Tracheal epithelial cell (primary cell): ENCODE measurements at places on chromosomes 11 and 22. TPM values are rescaled to one million over a fixed set of nuclear protein-coding genes. Genes with fewer than 3 reads are reported as not detected.

YPEL4 gene
- not detected in 2 replicates for total RNA-seq

C11orf86 gene
- total RNA-seq, result not detected in 2 replicates

RAC2 gene
- total RNA-seq, result 16.6 and 18.1 TPM in 2 replicates

MTCH2 gene
- 66.3 and 76.6 TPM in 2 replicates for total RNA-seq

ANKRD42 gene
- 3.4 TPM in 2 replicates for total RNA-seq

CADM1 gene
- 2.1 and 4.1 TPM in 2 replicates for total RNA-seq

YPEL1 gene
- total RNA-seq, result 1.4 TPM in 1 of 2 replicates, not detected in the other

APOL5 gene
- not detected in 2 replicates for total RNA-seq

KCNJ1 gene
- 0.43 TPM in 1 of 2 replicates, not detected in the other for total RNA-seq

MRGPRX4 gene
- total RNA-seq, result not detected in 2 replicates

OR5A1 gene
- total RNA-seq, result not detected in 2 replicates

CHRNA10 gene
- 0.48 TPM in 1 of 2 replicates, not detected in the other for total RNA-seq

NDUFS8 gene
- 120 and 151 TPM in 2 replicates for total RNA-seq

EWSR1 gene
- 74.8 and 133 TPM in 2 replicates for total RNA-seq

GLYATL1 gene
- under 0.01 and 0.24 TPM in 2 replicates for total RNA-seq

NCAPH2 gene
- total RNA-seq, result 24.7 and 28.9 TPM in 2 replicates

OR51B2 gene
- not detected in 2 replicates for total RNA-seq

UPK3A gene
- total RNA-seq, result not detected in 2 replicates

NPAS4 gene
- not detected in 2 replicates for total RNA-seq

APOC3 gene
- total RNA-seq, result not detected in 2 replicates

KLHDC7B gene
- 0.24 and 0.43 TPM in 2 replicates for total RNA-seq

IGLL1 gene
- not detected in 2 replicates for total RNA-seq

KCNA4 gene
- total RNA-seq, result not detected in 2 replicates

CYP2D6 gene
- 0.24 and 0.85 TPM in 2 replicates for total RNA-seq

OR10A4 gene
- total RNA-seq, result not detected in 2 replicates

C1QTNF4 gene
- total RNA-seq, result 0.43 TPM in 1 of 2 replicates, not detected in the other

DDTL gene
- 0.43 TPM in 1 of 2 replicates, not detected in the other for total RNA-seq

CELSR1 gene
- total RNA-seq, result 51.2 and 81.2 TPM in 2 replicates

HBB gene
- total RNA-seq, result not detected in 2 replicates

RFPL3 gene
- not detected in 2 replicates for total RNA-seq

FIBIN gene
- 4.3 and 9.2 TPM in 2 replicates for total RNA-seq

MMP13 gene
- total RNA-seq, result not detected in 2 replicates

SCT gene
- not detected in 2 replicates for total RNA-seq

C11orf97 gene
- not detected in 2 replicates for total RNA-seq
